ENCODE measurements at places on chromosomes 2 and 18.

DNA sequence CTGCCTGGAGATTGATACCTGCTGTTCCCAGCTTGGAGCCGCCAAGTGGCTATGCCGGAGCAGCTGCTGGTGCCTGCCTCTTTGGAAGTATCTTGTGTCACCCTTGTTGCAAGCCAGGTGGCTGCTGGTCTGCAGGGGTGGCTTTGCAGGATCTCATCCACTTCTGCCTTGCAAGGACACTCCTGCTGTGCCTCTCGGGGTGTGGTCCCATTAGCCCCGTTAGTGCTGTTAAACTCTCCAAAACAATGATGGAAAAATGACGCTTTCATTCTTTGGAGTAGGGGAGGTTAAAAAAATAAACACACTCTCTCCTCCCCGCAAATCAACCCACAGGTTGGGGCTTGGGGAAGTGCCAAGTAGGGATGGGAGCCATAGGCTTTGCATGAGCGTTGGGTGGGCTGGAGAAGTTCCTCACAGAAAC lies 352.8 kb downstream of the RNF144A start:
- DNase-seq: no peak

- DNase-seq: no peak
Observed at GRCh38 chr18:35582899-35583558, 1.5 kb downstream of the GALNT1 start.

DNA sequence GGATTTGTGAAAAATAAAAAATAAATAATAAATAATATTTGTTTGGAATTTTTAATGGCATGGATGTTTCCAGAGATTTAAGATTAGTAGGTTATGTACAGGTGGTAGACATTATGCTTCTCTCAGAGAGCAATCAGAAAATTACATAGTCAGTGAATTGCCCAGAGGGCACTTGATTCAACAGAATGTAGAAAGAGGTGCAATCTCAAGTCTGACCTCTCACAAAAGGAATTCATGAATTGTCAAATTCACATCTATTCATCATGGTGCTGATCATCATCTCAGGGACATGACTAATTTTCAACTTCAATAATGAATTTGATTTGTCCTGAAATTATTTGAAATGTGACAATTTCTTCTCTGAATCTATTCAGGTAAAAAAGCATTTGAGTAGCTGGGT lies 172.5 kb downstream of the PDE11A start:
- no peak for DNase-seq

GRCh38 chr18:34978953-34979608 lies 62.1 kb upstream of the MAPRE2 start:
- DNase-seq: peak; percentile 99

- DNase-seq: no peak
Observed at GRCh38 chr18:79519751-79520477, 124.2 kb downstream of the NFATC1 start.

DNA sequence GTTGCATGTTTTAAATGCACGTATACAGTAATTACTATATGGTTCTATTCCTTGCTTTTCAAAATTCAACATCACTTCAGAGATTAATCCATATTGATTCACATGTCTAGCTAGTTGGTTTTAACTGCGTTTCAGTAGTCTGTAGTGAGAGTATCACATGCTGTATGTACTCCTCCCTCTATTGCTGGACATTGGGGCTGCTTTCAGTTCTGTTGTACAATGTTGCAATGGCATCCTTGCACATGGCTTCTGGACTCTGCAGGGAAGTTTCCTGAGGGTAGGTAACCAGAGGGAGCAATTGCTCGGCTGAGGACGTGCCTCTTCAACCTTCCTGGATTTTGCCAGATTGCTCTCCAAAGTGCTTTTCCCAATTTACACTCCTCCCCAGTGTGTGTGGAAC lies 10.7 kb upstream of the HPCAL1 start:
- DNase-seq: no peak

- peak; percentile 97 for DNase-seq
Observed at GRCh38 chr18:47323158-47323557, 71.7 kb upstream of the SKOR2 start.

DNA sequence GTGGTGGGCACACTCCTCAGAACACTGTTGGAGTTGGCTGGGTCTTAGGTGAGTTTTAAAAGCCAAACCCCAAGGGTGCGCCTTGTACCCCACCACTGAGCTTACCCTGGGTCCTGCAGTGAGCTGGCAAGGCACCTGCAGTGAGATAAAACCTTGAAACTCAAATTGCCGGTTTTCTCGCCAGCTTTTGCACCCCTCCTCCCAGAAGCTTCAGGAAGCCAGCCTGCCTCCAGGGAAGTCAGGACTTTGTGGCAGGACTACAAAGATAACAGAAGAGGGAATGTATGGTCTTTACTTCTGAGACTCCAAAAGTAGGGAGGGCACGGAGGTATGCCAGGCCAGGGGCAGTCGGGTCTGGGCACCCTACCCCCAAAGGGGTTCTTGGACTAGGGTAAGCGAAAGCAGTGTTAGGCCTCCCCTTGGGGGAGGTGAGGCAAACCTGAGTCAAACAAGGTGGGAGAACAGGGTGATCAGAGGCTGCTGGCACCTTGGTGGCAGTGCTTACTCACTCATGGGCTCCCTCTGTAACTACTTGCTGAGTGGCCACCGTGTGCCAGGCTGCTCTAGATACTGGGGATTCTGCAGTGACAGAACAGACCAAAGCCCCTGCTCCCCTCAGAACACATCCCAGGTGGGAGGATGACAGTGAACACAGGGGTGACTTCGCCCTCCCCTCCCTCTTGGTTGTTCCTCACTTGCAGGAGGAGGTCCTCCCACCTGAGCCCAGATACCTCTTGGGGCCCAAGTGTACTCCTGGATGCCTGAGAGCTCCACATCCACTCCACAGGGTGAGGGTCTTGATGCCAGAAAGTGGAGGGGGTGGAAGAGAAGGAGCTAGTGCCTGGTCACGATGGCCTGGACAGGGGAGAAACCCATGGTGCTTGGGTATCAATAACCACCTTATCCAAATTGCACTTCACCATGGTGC lies 69.3 kb upstream of the RGPD5 start:
- no peak for DNase-seq

DNA sequence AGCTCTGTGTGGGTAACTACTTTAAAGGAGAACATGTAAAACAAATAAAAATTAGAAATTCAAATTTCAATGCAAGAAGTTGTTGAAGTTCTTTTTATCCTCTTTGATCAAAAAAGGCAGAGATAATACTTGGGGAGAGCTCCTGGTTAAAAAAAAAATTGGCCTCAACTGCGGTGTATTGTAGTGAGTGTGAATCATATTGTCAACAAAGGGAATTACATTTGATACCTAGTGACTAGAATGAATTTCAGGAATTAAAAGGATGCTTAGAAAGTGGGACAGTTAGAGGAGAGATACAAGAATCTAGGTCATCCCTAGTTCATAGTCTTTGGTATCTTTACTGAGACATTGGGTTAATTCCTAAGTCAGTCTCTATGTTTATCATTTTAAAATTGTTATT lies 473.0 kb downstream of the CCDC85A start:
- DNase-seq: no peak

DNA sequence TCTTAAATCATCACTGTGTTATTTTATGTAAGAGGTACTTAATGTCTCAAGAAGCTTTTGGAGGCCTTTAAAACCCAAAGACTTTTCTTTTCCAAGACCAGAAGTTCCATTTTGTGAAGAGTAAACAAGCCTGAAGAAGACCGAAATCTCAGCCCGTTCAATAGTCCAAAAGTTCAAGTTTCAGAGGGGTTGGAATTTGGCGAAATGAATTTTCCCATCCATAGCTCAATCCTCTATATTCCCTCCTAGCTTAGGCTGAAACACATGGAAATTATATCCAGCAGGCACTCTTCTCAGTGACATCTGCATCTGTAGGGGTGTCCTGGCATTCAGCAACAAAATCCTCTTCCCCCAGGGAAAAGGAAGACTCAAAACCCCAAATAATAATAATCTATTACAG lies 344.6 kb downstream of the ARHGAP15 start:
- no peak for DNase-seq

GRCh38 chr2:189836644-189837043 lies 52.4 kb downstream of the PMS1 start:
- DNase-seq: peak; percentile 25

DNA sequence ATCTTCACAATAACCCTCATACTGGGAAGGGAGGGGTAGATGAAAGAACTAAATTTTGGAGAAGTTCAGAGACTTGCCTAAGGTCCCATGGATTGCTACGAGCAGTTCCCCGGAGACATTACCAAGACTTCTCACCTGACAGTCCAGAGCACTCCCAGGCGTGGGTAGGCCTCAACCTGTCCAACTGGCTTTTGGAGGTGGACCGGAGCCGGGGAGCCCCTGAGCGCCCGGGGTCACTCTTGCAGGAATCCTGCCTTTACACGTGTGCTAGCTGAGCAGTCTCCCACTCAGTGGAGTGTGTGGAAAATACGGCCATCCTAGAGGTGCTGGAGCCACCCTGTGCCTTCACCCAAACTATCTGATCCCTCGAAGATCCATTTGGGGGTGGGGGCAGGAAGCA lies 8.0 kb downstream of the POMC start:
- DNase-seq: no peak

- no peak for DNase-seq
Observed at GRCh38 chr2:121513597-121514333, 16.9 kb upstream of the RNU4ATAC start.

DNA sequence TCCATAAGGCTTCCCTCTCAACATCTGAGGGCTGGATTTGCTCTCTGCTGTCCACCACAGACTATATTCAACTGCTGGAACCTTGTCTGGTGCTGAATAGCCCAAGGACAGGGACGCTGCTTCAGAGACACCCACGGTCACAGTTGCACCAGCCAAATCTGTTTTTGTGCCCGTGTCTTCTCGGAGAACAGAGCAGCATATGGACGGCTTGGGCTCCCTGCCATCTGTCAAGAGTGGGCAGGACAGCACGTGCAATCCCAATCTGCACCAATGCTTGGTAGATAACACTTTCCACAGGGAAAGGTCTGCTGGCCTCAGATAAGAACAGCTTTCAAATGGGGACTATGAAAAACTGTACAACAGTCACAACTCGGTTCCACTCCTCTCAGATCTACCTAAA lies 466.1 kb downstream of the TGIF1 start:
- DNase-seq: no peak

- no peak for DNase-seq
Observed at GRCh38 chr18:65257149-65257548, 493.7 kb upstream of the CDH7 start.

DNA sequence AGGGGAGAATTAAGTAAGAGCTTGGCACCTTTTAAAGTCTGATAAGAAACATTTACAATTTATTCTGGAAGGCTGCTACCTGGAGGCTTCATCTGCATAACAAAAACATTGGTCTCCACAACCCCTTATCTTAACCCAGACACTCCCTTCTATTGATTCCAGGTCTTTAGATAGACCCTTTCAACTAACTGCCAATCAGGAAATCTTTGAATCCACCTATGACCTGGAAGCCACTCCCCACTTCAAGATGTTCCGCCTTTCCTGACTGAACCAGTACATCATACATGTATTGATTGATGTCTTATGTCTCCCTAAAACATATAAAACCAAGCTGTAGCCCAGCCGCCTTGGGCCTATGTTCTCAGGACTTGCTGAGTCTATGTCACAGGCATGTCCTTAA lies 289.4 kb downstream of the AGPS start:
- no peak for DNase-seq

GRCh38 chr2:221447310-221447709 lies 124.8 kb downstream of the EPHA4 start:
- no peak for DNase-seq

DNA sequence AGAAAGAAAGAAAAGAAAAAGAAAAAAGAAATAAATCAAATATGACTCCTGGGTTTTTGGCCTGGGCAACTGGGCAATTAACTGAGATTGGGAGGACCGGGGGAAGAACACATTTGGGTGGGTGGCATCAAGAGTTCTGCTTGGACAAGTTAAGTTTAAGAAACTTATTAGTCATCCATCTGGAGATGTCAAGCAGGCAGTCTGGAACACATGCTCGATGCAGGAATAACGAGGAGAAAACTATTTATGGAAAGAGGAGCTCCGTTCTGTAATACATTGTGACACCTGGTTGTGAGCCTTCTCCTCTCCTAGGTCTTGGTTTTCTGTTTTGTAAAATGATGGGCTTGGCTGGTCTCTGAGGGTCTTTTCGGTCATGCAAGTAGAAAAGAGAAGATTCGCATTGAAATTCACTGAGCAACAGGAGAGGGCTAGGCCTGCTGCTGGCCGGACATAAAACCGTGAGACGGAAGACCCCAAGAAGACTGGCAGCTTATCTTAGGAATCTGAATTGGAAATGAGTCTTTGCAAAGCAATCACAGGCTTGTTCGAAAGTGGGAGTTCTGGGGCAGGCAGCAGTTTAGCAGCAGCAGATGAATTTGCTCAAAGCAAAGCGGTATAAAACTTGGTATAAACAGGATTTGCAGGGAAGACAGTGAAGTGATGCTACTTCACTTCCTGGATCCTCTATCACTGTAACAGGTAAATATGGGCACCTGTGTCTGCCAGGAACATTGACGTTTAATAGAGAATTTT lies 51.4 kb downstream of the E2F6 start:
- DNase-seq: no peak

DNA sequence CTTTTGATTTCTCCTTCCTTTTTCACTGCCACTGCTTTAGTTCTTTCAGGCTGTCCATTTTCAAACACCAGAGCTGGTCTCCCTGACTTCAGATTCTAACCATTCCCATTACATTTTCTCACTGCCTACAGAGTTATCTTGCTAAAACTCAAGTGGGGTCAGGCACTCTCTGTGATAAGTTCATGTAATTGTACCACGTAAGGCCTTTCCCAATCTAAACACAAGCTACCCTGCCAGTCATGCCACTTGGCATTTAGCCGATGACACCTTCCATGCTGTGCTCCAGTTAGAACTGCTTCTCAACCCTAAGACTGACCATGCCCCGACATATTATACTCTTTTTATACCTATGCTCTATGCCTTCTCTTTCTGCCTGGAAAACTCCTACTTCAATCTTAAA lies 592.4 kb downstream of the DPP10 start:
- no peak for DNase-seq

GRCh38 chr2:98674233-98674964 lies 56.5 kb downstream of the MGAT4A start:
- DNase-seq: no peak

- DNase-seq: no peak
Observed at GRCh38 chr2:112829961-112830681, 6.5 kb downstream of the IL1B start.

GRCh38 chr2:1429895-1430294 lies 16.6 kb downstream of the TPO start:
- no peak for DNase-seq
